ENCODE measurements at places on chromosomes 13 and 19. TPM values are rescaled to one million over a fixed set of nuclear protein-coding genes. Genes with fewer than 3 reads are reported as not detected.

Gene UBE2L5
- 0.22 TPM for total RNA-seq

Gene OVOL3
- not detected for total RNA-seq

Gene URAD
- not detected for total RNA-seq

Gene CASP14
- not detected for total RNA-seq

Gene KLK15
- not detected for total RNA-seq

Gene VAV1
- total RNA-seq = 161 TPM

Gene SPRY2
- not detected for total RNA-seq

Gene OR10H3
- total RNA-seq = not detected

Gene ZNF177
- 0.34 TPM for total RNA-seq

Gene FXYD3
- not detected for total RNA-seq

Gene DHDH
- total RNA-seq = 0.34 TPM

Gene ZNF492
- total RNA-seq = 0.15 TPM

Gene METTL21C
- not detected for total RNA-seq

Gene WTIP
- 0.37 TPM for total RNA-seq

Gene ERICH4
- total RNA-seq = not detected

Gene SIGLEC10
- total RNA-seq = 1.4 TPM

Gene SIGLECL1
- not detected for total RNA-seq

Gene ZNF541
- 0.12 TPM for total RNA-seq

Gene CCL25
- total RNA-seq = 0.59 TPM

Gene MTUS2
- not detected for total RNA-seq

Gene DLL3
- total RNA-seq = 0.27 TPM

Gene NLRP12
- total RNA-seq = not detected

Gene TEX29
- 0.81 TPM for total RNA-seq

Gene CDC16
- 79.1 TPM for total RNA-seq

Gene PPP1R12C
- 153 TPM for total RNA-seq

Gene TEKTIP1
- total RNA-seq = 7.6 TPM

Gene RNF225
- total RNA-seq = not detected

Gene F2RL3
- 0.12 TPM for total RNA-seq

Gene ZNF534
- total RNA-seq = not detected

Gene MYH14
- total RNA-seq = not detected

Gene CFAP97D2
- not detected for total RNA-seq

Gene NCR1
- not detected for total RNA-seq

Gene ZNF90
- total RNA-seq = 4.1 TPM

Gene MIDN
- 107 TPM for total RNA-seq
